NCI-H748 treated with DMSO at 0.1 percent for 48 hours (cell line): ENCODE measurements at places on chromosomes 2 and 18.

GRCh38 chr2:42775186-42775585, 11.3 kb upstream of the OXER1 start:
- no peak for DNase-seq

GRCh38 chr2:145379934-145380333, 860.0 kb upstream of the ZEB2 start:
- DNase-seq, result no peak

GRCh38 chr2:144208924-144209323, 311.0 kb downstream of the ZEB2 start:
- DNase-seq, result no peak

GRCh38 chr2:163878718-163879117, 142.9 kb upstream of the FIGN start:
- DNase-seq, result peak; percentile 1

DNA sequence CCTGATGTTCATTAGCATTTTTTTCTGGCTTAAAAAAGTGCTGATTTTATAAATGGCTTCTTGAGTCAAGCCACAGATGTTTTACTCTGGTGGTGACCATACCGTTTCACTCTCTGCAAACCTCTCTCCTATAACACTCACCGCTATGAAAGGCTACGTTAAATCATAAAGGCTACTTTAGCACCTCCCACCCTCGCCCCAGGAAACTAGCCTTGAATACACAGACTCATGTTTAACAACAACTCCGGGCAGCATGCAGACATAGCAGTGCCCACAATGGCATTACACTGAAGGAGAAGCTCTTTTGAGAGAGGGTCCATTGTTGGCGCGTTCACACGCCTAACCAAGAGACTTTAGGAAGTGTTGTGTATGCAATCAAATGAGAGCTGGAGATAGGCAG, 5.6 kb downstream of the MYT1L start:
- DNase-seq, result peak; percentile 97

- no peak for DNase-seq
These were observed 265.1 kb downstream of the SH3BP4 start for GRCh38 chr2:235216901-235217300.
